ENCODE measurements at places on chromosomes 5 and 9.

DNA sequence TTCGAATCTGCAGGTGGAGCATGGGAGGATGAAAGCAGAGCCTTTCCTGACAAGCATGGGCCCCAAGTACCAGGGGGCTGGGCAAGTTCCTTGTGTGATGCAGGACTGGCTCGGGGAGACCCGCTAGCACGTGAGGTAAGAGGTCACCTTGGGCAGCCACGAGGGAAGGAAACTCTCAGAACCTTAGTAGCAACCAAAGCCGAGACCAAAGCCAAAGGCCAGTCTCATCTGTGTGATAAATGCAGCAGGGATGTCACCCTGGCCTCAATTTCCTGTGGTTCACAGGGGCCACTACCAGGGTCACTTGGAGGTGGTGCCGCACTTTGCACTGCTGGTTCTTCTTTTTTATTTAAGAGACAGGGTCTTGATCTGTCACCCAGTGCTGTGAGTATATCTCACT is 39.5 kb downstream of the PRRT1B start:
- DNase-seq: no peak

- DNase-seq: no peak
Measured at GRCh38 chr9:5857928-5858327, 25.0 kb upstream of the ERMP1 start.

GRCh38 chr5:6496207-6496584 is 47.5 kb downstream of the UBE2QL1 start:
- DNase-seq: no peak

DNA sequence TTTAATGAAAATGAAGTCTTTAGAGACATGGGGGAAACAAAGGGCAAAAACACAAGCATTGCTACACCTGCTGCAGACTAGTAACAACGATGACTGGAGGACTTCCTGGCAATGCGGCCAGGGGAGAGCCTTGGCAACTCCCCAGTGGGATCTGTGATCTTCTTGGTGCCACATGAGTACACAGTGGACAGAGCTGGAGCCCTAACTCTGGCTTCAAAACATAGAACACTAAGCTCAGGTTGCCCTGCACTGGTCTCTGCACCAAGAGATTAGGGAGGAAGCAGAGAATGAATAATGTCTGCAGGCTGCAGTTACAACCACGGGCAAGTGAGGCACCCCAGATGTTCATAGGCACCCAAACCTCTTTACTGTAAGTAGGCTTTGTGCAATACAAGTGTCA is 91.1 kb downstream of the MRPS27 start:
- no peak for DNase-seq

GRCh38 chr9:129218918-129219317 is 40.9 kb upstream of the IER5L start:
- DNase-seq: no peak

DNA sequence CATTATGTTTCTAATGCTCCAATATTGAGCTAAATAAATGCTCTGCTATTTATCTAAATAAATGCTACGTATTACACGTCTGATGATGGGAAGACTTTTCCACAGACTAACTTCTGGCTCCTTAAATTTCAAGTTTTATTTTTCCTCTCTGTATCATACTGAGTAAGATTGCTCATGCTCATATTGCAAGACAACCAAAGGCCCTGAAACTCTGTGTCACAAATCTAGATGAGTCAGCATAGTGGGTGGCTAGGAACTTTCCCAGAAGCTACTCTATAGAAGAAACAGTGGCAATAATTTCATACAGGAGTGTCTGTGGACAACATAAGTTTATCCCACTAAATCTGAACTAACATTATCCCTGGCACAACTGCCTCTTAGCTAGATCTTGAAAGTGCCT is 53.0 kb upstream of the RFX3 start:
- no peak for DNase-seq

DNA sequence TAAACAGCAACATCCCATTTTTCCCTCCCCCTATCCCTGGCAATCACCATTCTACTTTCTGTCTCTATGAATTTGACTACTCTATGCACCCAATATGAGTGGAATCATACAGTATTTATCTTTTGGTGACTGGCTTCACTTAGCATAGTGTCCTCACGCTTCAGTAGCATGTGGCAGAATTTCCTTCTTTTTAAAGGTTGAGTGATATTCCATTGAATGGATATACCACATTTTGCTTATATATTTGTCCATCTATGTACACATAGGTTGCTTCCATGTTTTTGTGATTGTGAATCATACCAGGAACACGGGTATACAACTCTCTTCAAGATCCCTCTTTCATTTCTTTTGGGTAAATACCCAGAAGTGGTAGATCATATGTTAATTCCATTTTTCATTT is 69.9 kb downstream of the CERT1 start:
- DNase-seq: no peak

- no peak for DNase-seq
Measured at GRCh38 chr5:3530251-3530650, 65.4 kb upstream of the IRX1 start.

DNA sequence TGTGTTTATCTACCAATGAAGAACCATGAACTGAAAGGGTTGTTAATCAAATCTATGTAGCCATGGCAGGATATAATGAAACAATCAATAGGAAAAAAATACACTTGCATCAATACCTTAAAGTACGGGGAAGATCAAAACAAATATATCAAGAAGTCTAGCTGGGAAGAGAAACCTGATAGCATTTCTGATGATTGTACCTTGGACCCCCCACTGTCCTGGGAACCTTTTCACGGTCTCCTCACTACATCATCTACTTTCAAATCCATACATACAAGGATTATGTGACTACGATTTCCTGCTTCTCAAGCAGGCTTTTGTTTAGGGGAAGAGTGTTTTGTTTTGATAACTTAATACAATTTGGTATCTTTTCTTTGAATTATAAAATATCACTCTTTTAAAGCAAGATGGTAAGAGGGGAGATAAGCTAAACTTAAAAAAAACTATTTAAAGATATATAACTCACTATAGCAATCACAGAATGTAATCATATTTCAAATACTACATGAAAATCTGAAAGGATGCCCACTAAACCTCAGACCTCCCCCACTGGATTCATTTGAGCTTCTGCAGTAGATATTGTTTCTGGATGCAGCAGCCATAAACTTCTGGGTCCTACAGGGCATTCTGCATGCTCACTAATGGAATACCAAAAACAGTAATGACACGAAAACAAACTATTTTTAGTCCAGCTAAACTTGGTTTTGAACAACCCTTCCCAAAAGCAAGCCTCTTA is 8.0 kb downstream of the EBF1 start:
- DNase-seq: peak; percentile 47

DNA sequence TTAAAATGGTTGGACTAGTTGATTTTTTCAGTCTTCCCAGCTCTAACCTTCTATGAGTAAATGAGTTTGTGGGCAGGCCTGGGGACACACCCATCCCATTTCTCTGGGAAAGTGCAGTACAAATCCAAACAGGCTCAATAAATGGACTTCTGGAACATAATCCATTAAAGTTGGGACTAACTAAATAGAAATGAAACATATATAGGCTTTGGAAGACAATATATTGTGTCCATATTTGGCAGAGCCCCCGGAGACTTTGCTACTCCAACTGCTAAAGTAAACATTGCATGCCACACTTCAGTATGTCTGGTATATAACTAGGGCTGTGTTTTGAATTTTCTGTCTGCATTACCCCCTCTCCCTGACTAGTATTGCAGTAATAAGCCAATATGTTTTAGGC is 191.4 kb upstream of the DAB2 start:
- no peak for DNase-seq

DNA sequence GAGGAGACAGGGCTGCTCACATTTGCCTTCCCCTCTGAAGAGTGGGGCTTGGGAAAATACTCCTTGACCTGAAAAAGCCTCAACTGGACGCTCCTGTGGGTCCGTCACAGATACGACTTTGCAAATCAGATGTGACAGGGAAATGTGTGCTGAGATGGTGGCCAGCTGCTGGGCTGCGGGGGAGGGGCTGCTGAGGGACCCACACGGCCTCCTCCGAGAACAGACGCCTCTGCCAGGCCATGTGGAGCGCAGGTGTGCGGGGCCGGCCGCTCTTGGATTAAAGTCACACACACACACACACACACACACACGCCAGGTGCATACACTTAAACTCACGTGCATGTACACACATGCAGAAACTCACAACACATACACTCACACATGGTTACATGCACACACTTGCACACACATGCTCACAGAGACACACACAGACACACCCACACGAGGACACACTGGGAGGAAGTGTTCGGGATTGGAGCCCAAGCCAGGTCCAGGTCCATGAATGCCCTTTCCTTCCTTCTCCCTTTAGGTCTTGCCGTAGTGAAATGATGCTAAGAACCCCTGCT is 167.4 kb downstream of the GAPVD1 start:
- no peak for DNase-seq

DNA sequence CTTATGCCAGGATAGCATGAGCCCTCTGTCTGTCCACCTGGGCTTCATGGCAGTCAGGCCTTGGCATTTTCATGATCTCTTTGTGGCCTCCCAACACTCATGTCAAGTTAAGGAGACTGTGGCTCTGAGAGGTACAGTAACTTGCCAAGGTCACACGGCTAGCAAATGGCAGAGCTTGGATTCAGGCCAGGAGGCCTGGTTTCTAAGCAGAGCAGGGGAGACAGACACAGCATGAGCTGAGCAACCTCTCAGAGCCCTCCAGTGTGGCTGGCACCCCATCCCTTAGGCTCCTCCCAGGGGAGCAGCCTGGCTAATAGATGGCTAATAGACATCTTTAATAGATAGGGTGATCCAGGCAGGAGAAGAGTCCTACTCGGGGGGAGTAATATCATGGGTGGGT is 4.1 kb downstream of the SYNPO start:
- DNase-seq: no peak

GRCh38 chr5:10111571-10111970 is 138.1 kb downstream of the ATPSCKMT start:
- no peak for DNase-seq

DNA sequence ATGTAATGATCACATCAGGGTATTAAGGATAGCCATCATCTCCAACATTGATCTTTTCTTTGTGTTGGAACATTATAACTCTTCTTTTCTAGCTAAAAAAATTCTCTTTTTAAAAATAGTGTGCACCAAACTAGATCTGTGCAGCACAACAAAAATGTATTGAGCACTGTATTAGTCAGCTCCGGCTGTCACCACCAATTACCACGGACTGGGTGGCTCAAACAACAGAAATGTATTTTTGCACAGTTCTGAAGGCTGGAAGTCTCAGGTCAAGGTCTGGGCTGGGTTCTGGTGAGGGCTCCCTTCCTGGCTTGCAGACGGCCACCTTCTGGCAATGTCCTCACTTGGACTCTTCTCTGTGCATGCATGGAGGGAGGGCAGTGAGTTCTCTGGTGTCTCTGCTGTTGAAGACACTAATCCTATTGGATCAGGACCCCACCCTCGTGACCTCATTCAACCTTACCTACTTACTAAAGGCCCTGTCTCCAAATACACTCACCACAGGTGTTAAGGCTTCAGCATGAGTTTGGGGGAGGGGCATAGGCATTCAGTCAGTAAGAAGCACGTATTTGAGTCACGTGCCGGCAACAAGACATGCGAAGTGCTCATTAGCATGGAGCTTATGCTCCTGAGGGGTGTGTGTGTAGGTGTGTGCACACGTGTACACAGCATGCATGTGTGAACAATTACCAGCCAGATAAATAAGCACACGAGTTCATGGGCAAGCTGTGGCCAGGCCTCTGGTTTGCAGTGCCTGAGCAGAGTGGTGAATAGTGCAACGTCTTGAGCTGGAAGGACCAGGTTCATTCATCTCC is 89.4 kb upstream of the SH3PXD2B start:
- no peak for DNase-seq

GRCh38 chr5:30387974-30388632 is 805.4 kb upstream of the CDH6 start:
- no peak for DNase-seq

- peak; percentile 17 for DNase-seq
Measured at GRCh38 chr9:134066913-134067851, 644 bp downstream of the BRD3 start.

- peak; percentile 23 for DNase-seq
Measured at GRCh38 chr5:169012450-169012849, 288.5 kb downstream of the SLIT3 start.

DNA sequence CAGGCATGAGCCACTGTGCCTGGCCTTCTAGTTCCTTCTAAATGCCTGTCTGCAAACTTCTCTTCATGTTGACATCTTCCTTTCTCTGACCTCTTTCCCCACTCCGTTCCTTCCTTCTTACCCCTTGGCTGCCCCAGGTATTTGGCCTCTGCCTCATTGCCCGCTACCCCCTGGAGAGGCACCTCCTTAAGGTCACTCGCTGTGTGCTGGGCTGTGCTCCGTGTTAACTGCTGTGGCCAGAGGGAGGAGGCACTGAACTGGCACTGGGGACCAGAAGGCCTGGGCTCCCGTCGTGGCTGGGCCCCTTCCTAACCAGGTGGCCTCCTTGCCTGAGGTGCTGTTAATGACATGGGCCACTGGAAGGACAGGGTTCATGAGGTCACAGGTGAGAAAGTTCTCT is 39.4 kb downstream of the LAMC3 start:
- DNase-seq: no peak

DNA sequence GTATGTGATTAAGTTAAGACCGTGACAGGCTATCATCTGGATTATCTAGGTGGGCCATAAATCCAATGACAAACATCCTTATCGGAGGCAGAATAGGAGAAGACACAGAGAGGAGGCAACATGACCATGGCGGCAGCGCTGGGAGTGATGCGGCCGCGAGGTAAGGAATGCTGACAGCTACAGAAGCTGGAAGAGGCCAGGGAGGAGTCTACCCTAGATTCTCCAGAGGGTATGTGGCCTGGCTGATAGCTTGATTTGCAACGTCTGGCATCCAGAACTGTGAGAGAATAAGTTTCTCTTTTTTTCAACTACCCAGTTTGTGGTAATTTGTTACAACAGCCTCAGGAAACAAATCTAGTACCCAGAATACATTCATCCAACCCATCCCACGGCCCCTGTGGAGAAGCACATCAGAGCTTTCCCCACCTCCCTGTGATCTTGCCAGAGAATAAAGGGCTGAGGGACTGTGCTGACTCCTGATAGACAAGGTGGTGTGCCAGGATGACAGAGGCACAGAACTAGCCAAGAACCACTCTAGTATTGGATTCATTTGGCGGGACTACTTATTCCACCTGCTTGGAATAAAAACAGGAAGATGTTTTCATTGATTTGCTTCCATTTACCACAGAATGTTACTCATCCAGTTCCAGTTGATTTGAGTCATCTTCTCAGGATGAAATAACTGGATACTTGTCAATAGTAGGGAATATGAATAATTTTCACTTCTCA is 187.4 kb downstream of the MAN2A1 start:
- no peak for DNase-seq

DNA sequence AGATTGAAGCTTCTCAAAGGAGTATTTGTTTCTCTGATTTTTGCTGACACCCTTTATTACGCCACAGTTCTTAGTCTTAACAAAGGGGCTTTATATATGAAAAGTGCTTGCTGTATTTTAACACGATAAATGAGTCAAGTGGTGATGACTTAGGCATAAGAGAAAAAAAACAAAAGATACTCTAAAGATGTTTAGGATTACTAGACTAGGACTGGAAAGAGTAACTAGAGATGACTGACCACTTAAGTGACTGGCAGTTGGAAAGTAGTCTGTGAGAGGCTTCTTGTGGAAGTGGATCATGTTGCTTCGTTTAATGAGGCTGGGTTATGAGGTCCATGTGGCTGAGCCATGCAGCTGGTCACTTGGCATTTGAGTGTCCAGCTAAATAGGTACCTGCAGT is 69.4 kb upstream of the ACTBL2 start:
- DNase-seq: peak; percentile 2

Measured in DMS79 treated with DMSO at 0.1 percent for 48 hours (cell line).